ENCODE measurements at places on chromosomes 13 and 19.

DNA sequence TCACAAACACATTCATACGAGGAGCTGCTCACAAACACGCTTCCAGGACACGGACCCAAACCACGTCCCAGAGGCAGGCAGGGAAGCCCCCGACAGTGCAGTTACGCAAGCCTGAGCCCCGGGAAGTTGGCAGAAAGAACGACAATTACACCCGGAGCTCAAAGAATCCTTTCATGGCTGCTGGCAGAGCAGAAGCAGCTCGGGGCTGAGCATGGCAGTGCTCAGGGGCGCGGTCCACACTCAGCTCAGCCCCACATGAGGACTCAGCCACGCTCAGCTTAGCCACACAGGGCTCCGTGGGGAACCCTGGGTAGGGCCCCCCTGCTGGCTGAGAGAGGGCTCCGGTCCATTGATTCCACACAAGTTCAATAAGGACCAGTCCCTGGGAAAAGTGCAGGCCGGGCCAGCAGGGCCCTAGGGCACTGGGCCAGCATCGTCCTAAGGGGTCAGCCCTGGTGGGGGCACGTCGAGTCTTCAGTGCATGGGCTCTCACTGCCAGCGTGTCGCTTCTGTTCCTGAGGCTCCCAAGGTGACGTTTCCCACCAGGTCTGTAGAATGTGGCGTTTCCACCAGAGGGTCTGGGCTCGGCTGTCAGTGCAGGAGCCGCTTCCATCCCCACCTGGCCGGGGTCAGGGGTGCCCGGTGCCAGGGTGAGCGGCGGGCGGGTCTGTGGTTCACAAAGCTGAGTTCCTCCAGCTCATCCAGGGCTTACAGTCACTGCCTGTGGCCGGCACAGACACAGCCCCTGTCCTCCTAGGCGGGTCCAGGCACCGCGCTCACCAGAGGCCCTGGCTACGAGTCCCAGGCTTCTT, 23.1 kb downstream of the GAS6 start:
- DNase-seq: no peak

- no peak for DNase-seq
Observed at GRCh38 chr13:106588367-106588766, 20.4 kb upstream of the ARGLU1 start.

DNA sequence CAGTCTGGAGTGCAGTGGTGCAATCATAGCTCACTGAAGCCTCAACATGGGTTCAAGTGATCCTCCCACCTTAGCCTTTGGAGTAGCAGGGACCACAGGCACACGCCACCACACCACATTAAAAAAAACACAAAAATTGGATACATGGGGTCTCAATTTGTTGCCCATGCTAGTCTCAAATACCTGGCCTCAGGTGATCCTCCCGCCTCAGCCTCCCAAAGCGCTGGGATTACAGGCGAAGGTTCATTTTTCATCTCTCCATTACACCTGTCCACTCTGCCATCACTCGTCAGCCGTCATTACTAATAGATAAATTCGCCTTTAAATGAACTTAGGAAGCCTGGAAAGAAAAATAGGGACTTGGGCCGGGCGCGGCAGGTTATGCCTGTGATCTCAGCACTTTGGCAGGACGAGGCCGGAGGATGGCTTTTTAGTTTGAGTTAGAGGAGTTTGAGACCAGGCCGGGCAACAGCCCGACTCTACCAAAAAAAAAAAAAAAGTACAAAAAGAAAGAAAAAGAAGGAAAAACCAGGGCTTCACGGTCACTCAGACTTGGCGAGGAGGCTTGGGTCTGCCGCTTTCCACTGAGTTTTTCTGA, 685 bp upstream of the SUPT5H start:
- DNase-seq: no peak

DNA sequence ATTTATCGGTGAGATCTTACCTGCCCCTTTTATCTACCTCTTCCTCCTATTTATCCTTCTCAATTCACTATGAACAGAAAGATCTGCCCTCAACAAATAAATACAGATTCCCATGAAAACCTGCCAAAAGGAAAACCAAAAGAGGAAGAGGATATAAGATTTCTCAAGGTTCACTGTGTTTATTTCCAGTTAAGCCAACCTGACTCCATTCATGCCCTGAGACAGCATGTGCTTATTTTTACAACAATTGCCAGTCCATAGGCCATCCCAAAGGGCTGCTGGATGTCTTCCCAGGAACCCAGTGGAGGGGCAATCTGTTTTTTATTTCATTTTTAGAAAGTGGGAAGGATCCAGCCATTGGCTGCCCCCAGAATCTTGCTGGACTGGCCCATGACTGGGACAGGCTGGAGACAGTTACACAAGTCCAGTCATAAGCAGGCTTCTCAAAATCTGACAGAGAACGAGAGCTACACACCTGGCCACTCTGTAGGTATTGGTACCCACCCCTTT, 209.1 kb downstream of the IRS2 start:
- DNase-seq: no peak

DNA sequence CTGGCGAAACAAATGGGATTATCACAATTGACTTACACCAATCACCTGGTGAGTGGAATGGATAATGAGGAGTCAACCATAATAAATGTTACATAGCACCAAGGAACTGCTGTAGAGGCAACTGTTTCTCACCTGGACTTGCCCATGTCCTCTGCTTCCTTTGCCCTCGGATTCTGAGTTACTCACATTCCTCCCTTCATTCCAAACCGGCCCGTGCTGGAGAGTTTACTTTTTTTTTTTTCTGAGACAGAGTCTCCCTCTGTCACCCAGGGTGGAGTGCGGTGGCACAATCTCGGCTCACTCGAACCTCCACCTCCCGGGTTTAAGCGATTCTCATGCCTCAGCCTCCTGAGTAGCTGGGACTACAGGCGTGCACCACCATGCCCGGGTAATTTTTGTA, 41.5 kb upstream of the TSC22D1 start:
- no peak for DNase-seq

DNA sequence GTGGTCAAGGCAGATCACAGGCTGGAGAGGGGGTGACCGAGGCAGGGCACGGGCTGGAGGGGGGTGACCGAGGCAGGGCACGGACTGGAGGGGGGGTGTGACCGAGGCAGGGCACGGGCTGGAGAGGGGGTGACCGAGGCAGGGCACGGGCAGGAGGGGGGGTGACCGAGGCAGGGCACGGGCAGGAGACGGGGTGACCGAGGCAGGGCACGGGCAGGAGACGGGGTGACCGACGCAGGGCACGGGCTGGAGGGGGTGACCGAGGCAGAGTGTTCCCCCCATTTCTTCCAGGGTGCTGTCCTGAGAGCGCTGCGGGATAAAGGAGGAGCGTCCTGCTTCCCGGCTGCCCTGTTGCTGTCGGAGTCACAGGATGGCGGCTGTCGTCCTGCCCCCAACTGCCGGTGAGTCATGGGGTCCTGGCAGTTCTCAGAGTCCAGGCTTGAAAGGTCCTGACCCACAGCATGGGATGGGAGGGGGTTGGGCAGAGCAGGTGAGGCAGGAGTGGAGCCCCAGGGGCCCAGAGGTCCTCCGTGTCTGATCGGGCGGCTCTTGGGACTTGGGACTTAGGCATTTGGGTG, 5.3 kb downstream of the ZNF557 start:
- DNase-seq: no peak

DNA sequence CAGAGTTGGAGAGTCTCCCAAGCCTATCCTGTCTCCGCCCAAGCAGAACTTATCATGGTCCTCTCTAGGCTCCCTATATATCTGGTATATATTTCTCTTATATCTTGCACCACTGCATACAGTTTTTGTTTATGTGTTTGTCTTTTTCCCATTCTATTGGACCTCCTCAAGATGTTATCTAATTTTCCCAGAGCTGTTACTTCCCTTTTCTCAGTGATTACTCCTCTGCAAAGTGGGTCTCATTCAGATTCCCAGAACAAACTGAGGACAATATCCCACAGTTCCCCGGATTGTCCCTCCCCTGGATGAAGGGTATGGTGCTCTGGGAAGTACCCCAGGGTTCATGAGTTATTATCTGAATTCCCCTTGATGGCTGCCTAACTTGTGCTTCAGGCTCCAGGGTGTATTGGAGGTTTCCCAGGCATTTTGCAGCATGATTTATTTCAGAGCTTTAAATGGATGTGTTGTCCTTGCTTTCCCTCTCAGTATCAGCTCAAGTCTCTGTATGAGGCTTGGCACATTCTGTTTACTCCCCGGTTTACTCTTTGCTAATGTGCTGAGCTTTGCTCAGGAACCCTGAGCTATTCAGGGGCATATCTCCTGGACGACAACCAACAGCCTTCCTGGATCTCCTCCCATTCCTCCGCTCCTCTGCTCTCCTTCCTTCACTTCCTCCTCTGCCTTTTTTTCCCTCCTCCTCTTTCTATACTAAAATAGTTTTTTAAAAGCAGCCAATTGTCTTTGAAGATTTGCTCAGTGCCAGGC, 329.3 kb downstream of the SPRY2 start:
- DNase-seq: no peak

DNA sequence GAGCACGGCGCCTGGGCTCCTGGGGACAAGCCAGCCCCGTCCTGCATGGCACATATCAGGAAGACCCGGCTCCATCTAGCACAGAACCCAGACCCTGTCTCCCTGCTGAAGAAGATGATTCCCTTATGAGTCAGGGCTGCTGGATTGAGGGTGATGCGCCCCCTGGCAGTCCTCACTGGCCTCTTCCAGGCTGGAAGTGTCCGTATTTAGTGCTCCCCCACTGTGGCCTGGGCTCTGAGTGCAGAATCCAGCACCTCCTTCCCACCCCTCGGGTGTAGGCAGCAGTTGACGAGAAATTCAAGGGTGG, 14.9 kb downstream of the COMP start:
- DNase-seq: no peak

GRCh38 chr19:45607071-45608029, 5.3 kb upstream of the GPR4 start:
- peak; percentile 75 for DNase-seq

DNA sequence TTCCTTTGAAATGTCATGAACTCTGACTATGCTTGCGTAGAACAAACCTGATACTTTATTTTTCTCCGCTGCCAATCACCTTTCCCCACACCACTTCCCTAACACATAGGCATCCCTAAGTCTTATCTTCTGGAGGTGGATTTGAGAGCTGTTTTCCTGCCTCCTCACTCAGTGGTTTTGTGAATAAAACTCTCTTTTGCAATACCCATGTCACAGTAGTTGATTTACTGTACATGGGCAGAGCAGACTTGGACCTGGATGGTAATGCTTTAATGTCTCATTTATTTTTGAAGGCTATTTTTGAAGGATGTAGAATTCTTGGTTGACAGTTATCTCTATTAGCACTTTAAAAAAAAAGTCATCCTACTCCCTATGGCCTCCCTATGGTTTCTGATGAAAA, 881.8 kb downstream of the SLITRK5 start:
- no peak for DNase-seq

DNA sequence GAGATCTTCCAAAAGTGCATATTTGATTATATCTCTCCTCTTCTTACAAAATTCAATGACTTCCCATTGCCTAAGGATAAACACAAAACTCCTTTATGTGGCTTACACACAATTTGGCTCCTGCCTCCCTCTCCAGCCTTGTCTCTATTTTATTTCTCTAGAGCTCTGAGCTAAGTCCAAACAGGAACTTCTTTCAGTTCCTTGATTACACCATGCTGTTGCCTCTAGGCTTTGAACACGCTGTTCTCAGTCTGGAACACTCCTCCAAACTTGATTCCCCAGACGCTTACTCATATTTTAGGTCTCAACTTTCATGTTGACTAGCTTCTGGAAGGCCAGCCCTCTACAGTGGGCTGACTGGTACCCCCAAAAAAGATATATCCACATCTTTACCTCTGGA, 258.5 kb downstream of the COG6 start:
- DNase-seq: no peak

GRCh38 chr19:49157445-49158224, at the start of gene TRPM4:
Gene TRPM4 (plus strand): TSS chr19:49157792. CDS start chr19:49157867, 75 bp downstream.
- DNase-seq: peak; percentile 80

DNA sequence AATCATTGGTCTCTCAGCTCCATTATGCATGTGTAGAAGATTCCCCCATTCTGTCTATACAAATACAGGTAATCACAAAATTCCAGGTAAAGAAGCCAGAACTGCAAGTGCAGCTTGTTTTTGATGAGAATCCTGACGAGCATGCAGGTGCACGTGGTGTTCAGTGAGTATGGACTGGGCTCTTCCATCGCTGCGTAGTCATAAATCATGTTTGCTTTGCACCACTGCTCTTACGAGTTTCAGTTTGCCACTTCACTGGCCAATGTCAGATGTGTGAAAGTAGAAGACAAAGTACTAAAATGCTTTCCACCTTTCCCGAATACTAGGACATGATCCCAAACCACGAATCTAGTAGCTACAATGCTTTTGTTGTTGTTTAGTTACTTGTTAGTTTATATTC, 390.7 kb downstream of the LIG4 start:
- no peak for DNase-seq

GRCh38 chr13:76245920-76246319, 609.8 kb downstream of the LMO7 start:
- DNase-seq: no peak

DNA sequence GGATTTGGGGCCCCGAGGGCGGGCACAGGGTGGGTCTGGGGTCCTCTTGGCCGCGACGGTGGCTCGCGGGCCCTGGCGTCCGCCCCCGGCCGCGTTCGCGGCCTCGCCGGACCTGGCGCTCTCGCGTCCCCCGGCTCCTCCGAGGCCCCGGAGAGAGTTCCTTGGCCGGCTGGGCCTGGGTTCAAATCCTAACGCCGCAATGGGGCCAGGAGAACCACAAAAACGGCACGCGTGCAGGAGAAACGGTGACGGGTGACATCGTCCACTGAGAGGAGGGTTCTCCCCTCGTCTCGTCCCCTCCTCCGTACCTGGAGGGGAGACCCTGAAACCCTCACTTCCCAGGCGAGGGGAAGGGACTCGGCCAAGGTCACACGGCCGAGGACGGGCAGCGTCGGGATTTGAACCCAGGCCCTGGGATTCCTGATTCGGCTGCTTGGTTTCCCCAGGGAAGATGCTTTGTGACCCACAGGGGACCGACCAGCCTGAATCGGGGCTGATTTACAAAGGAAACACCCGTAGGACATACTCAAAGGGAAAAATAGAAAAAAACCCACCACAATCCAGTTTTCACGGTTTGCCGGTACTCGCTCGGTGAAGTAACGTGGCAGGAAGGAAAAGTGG, 624 bp downstream of the SAFB start:
- peak; percentile 20 for DNase-seq

GRCh38 chr13:109776575-109776974, 9.8 kb downstream of the IRS2 start:
- no peak for DNase-seq

- no peak for DNase-seq
Observed at GRCh38 chr13:32107474-32107873, 75.9 kb downstream of the FRY start.

Measured in HEK293T (cell line).